ENCODE measurements at places on chromosomes 16 and 17. TPM values are rescaled to one million over a fixed set of nuclear protein-coding genes. Genes with fewer than 3 reads are reported as not detected.

Gene SULT1A3
- 10.3 TPM for total RNA-seq

Gene OMG
- not detected for total RNA-seq

Gene GCGR
- 0.43 TPM for total RNA-seq

Gene SLC35G6
- total RNA-seq = not detected

Gene TAT
- total RNA-seq = not detected

Gene ZNF785
- not detected for total RNA-seq

Gene MRPS7
- 146 TPM for total RNA-seq

Gene PRAC1
- not detected for total RNA-seq

Gene NR1D1
- 10.8 TPM for total RNA-seq

Gene FNDC8
- not detected for total RNA-seq

Gene SCRN2
- total RNA-seq = 39.1 TPM

Gene DNAH2
- not detected for total RNA-seq

Gene PDF
- 35.8 TPM for total RNA-seq
